Naive thymus-derived CD8-positive, alpha-beta T cell (primary cell): ENCODE measurements at places on chromosomes 12 and 14.

DNA sequence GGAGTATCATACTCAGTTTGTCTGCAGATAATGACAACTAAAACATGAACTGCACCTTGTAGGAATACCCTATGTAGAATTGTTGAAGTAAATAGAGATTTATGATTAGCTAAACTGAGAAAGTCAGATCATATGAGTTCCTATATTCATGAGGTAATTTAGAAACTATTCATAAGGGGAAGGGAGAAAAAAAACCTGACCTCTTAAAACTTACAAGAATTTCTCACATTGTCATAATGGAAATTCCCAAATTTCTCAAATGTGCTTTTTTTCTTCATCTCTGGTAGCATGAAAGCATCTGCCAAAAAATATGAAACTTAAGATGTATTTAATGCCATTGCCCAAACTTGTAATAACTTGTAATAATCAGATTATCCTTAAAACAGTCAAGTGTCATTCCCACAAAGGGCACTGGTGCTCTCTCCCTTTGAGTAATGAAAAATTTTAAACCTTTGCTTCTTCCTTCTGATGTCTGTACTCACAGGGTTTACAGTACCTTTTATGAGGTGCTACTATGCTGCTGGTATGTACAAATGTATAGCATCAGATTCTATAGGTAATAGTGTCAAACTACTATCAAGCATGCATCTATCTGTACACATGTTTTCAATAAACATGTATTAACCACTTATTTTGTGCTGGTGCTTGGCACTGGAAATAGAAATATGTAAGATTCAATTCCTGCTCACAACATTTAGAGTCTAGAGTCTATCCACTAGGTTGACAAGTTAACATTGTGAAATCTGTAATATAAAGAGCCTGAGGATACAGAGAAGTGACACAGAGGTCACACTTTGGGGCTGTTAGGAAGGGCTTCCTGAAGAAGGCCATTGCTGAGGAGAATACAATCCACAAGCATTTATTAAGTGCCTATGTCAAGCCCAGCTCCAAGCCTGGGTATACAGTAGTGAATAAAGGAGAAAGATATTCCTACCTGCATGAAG lies 17.4 kb upstream of the DRAM1 start:
- no peak for DNase-seq
- H3K27ac ChIP-seq = no peak overlapping the region
- no peak overlapping the region for H3K4me3 ChIP-seq
- H3K4me1 ChIP-seq = no peaks in the 10 kb centered on the region

DNA sequence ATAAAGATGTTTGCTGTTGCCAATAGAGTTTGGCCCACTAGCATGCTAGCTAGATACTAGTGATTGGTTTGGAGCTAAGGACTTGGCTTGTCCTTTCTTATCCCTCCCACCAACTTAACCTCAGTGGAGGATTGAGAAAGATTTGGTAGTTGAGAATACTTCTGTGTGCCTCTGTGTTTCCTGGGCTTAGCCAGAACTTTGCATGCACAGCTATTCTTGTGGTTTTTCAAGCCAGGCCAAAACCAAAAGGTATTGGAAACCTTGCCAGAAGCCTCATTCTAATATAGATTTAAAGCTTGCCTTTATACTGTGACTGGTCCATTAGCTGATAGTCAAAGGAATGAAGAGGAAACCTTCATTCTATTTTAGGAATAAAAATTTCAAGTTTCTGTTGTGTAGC lies 188.5 kb downstream of the CCDC91 start:
- DNase-seq = no peak
- peaks cover 56% of the 10 kb centered on the region for H3K36me3 ChIP-seq
- H3K27me3 ChIP-seq = no peaks in the 10 kb centered on the region

- no peaks in the 10 kb centered on the region for H3K27me3 ChIP-seq
- no peak overlapping the region for H3K4me3 ChIP-seq
- H3K27ac ChIP-seq = no peak overlapping the region
- no peak for DNase-seq
- H3K36me3 ChIP-seq = peaks cover 25% of the 10 kb centered on the region
Measured at GRCh38 chr14:95408731-95409476, 89.2 kb upstream of the CLMN start.

DNA sequence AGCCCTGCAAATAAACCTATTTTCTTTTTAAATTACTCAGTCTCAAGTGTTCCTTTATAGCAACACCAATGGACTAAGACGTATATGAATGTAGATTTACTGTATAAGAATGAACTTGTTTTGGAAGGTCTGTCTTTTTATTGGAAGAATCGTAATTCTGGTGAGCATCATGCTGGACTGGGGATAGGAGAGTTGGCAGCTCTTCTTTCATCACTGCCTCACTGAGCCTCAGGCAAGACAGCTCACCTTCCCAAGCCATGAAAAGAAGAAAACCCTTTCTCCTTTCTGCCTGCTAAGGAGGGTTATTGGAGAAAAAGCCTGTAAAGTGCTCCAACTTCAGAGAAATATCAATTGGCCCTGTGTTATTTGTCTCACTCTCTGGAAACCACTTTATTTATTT lies 9.1 kb upstream of the RNF34 start:
- no peak overlapping the region for H3K4me3 ChIP-seq
- no peak overlapping the region for H3K27ac ChIP-seq
- H3K4me1 ChIP-seq = peaks cover 2% of the 10 kb centered on the region
- no peaks in the 10 kb centered on the region for H3K27me3 ChIP-seq

- no peaks in the 10 kb centered on the region for H3K27me3 ChIP-seq
- DNase-seq = no peak
- peaks cover 29% of the 10 kb centered on the region for H3K4me1 ChIP-seq
- no peak overlapping the region for H3K4me3 ChIP-seq
- H3K27ac ChIP-seq = no peak overlapping the region
Measured at GRCh38 chr12:121568971-121569751, 11.7 kb downstream of the KDM2B start.

DNA sequence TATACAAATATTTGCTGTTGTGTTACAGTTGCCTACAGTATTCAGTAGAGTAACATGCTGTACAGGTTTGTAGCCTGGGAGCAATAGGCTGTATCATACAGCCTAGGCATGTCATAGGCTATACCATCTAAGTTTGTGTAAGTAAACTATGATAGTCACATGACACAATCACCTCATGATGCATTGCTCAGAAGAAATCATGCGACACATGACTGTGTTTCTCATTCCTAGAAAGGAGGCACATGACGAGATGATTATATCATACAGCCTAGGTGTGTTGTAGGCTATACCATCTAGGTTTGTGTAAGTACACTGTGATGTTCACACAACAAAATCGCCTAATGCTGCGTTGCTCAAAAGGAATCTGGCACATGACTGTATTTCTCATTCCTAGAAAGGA lies 31.9 kb downstream of the NOPCHAP1 start:
- no peak for DNase-seq
- no peak overlapping the region for H3K27ac ChIP-seq
- no peak overlapping the region for H3K4me3 ChIP-seq
- no peaks in the 10 kb centered on the region for H3K4me1 ChIP-seq
- no peaks in the 10 kb centered on the region for H3K27me3 ChIP-seq

DNA sequence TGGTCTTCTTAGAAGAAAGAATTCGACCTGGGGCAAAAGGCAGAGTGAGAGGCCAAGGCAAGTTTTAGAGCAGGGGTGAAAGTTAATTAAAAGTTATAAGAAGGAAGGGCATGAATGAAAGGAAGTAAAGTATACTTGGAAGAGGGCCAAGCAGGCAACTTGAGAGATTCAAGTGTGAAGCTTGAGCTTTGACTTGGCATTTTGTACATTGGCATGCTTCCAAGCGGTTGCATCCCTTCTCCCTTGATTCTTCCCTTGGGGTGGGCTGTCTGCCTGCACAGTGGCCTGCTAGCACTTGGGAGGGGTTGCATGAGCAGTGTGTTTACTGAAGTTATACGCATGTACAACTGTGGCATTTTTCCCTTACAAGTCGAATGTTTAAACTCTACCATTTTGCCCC lies 74.8 kb upstream of the MGAT4C start:
- H3K4me3 ChIP-seq = no peak overlapping the region
- H3K27me3 ChIP-seq = no peaks in the 10 kb centered on the region
- no peaks in the 10 kb centered on the region for H3K36me3 ChIP-seq
